GM19239 (cell line): ENCODE measurements at places on chromosomes 16 and 17.

DNA sequence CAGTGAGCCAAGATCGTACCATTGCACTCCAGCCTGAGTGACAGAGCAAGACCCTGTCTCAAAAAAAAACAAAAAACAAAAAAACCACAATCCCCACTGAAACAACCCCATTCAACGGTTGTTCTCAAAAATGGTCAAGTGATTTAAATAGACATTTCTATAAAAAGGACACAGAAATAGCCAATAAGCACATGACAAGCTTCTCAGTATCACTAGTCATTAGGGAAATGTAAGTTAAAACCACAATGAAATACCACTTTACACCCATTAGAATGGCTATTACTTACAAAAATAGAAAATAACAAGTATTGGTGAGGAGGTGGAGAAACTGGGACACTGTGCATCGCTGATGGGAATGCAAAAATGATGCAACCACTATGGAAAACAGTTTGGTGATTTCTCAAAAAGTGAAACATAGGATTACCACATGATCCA is 26.6 kb upstream of the MYLK3 start:
- no peak for DNase-seq

- no peak for DNase-seq
Measured at GRCh38 chr17:39073916-39074315, 77.5 kb downstream of the PLXDC1 start.

GRCh38 chr16:9755081-9755480 is 427.1 kb downstream of the GRIN2A start:
- DNase-seq: no peak

GRCh38 chr17:27384726-27385125 is 71.5 kb upstream of the KSR1 start:
- no peak for DNase-seq

DNA sequence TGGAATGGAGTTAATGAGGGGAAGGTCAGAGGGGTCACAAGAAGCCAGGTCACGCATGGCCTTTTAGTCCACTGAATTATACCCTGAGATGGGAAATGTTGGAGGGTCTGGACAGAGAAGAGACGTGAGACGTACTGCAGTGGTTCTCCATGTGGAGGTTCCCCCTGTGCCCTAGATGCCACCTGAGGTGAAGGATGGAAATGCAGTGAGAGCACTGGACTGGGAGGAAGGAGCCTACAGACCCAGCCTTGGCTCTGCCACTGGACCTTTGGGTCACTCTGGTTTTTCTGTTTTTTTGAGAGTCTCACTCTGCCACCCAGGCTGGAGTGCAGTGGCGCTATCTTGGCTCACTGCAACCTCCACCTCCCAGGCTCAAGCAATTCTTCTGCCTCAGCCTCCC is 1.8 kb upstream of the PLSCR3 start:
- DNase-seq: no peak

DNA sequence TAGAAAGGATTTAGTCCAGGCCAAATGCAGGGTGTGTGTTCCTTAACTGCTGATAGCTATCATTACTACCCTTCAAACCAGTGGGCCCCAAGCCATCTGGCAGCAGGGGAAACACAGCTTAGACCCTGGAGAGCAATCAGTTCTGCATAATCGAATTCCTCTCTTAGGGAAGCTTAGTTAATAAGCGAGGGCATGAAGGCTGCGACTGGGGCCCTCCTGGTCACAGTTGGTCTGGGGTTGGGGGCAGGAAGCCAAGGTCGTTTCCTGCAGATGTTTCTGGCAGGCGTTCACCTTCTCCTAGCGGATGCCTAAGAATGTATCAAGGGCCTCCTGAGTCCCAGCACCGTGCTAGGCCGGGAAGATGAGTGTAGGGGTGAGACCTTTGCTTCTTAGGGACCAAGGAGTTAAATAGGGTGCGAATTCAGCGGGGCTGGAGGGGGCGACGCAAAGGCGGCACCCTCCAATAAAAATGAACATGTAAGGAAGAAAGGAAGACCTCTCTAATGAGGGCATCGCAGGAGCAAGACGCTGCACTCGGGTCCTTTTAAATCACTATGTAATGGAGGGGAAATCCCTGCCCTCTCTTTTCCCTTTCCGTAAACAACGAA is 16.5 kb upstream of the EEF2K start:
- no peak for DNase-seq

DNA sequence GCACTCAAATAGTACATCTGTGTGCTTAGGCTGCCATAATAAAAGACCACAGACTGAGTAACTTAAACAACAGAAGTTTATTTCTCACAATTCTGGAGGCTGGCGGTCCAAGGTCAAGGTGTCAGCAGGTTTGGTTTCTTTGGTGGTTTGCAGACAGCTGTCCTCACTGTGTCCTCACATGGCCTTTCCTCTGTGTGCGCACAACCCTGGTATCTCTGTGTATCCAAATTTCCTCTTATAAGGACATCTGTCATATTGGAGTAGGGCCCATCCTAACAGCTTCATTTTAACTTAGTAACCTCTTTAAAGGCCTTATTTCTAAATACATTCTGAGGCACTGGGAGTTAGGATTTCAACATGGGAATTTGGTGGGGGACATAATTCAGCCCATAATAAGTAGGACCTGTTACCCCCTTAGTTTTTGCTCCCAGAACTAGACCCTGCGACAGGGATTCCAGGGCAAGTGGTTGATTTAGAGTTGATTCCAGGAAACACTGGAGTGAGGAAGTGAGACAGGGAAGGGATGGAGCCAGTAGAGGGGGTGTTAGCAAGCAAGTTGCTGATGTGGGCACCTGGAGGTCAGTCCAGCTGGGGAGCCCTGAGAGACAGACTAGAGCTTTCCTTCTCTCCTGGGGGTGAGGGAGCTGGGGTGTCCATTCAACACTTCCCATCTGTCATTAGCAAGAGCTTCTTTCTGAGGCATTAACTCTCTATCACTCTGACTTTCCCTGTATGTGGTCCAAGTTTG is 10.9 kb upstream of the ALKBH5 start:
- DNase-seq: no peak

DNA sequence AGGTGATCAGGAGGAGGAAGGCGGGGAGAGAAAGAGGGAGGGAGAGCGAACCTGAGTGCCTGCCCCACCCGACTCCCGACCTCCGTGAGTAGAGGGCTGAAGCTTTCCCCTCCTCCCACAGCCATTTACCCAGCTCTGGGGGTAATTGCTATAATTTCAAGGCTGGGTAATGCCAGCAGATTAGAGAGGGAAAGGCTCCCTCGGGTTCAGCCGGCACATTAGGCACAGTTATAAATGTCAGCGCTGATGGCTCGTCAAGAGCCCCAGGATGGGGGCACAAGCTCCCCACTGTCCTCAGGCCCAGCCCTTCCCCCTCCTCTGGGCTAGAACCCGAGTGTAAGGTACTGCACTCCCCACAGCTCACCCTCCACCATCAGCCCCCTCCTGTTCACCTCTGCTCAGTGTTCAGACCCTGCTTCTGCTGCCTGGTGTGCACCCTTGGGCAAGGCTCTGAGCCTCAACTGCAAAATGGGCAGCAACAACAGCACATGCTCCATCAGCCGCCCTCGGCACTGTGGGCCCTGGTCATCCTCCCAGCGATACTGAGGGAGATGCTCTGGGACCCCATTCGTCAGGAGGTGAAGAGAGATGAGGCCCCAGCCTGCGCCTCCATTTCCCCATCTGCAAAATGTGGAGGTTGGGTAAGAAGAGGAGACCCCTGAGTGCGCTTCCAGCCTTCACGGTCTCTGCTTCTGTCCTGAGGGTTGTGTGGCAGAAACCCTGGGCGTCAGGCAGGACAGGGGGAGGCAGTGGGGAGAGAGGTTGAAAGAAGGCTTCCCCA is 77.2 kb downstream of the NT5M start:
- DNase-seq: no peak

DNA sequence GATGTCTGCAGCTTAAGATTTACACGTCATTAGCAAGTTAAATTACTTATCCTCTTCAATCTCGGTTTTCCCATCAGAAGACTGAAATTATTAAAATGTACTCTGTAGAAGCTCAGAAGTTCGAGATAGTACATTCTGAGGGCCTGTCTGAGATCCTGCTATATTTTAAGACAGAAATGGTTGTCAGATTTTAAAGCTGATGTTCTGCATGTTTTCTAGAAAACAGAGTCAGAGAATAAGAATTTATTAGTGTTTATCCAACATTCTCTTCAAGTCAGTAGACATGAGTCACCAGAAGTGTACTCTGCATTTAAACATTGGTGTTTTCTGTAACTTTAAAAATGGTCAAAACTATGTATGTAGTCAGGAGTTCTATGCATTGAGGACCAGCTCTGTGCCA is 155.2 kb upstream of the MYOCD start:
- DNase-seq: no peak

DNA sequence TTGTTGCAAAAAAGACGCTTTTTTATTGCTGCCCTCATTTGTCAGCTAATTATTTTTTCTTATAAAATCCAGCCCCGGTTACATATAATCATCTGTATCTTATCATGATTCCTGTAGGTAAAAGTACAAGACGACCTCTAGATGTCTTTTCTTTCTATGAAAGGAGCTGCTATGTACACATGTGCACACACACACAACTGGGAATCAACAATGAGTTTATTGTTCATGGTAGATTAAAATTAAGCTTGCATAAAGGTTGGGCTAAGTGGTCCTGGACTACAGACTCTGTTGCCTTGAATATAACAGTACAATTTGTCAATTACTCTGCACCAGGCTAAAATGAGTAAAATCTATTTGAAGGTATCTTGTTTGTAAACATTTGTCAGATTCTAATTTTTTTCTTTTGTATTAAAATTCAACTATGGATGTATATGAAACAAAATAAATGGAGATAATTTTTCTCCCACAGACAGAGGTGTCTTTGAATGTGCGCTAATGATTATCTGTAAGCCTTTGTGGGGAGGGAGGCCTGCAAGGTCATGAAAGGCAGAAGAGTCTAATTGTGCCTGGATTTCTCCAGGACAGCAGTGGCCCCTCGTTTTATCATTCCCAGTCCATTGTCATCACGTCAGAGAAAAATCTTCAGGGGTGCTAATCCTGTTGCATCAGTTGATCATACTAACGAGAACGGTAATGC is 13.4 kb downstream of the C17orf58 start:
- DNase-seq: no peak

DNA sequence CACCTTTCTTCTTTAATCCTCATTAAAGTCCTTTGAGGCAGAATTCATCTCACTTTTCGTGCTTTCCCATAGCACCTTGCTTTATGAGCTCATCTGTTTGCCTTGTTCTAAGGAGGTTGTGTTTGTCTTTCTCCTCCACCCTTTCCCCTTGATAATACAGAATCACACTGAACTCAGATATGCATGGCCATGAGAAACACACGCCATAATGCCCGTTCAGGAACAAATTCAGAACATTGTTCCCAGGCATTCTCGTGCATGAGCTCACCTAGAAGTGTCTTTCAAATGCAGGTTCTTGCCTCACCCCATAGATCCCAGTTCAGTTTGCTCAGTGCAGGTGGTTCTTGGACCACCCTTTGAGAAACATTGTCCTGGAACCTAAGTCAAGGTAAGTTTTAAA is 71.1 kb downstream of the TMEM114 start:
- DNase-seq: no peak

DNA sequence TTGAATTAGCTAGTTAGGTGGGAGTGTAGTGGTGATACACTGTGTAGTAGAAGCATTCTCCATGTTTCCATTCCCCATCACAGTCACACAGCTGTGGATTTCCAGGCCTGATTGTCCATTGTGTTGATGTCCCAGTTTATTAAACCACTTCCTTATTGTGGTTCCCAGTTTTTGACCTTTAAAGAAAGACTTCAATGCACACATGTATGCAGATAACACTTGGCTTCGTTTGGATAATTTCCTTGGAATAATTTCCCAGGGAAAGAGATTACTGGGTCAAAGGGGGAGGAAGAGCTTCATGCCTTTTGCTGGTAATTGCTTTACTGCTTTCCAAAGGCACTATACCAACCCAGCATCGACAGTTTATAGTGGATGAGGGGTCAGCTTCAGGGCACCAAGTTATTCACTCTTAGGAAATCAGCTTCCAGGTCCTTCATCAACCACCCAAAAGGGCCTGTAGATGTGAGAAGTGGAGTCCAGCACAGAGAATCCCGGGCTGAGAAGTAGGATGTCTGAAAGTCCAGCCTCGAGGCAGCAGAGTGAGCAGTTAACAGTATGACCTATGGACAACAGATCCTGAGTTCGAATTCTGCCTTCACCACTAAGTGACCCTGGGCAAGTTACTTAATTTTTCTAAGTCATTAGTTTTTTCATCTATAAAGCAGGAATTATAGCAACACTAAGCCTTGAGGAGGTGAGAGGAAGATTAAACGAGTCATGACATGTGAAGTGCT is 31.3 kb upstream of the TNS4 start:
- DNase-seq: no peak
